ENCODE measurements at places on chromosomes 4 and X.

GRCh38 chr4:117429061-117429460 is 343.7 kb upstream of the TRAM1L1 start:
- DNase-seq = no peak

- no peak for DNase-seq
Measured at GRCh38 chr4:1615786-1616556, 68.1 kb downstream of the FAM53A start.

DNA sequence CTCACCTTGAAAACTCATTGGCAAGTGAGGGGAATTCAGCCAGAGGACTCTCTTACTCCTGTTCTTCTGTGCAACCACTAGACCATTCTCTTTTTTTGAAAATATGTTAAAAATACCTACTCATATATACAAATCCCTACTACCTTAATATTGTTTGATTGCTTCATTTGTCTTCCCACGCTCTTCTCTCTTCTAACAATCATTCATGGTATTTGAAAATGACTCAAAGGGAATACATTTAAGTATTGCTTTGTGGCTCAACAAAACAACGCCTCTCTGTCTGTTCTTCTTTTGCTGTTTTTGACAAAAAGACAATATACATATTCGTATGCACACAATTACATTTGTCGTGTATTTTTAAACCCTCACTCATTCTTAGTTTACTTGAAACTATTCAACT is 589.4 kb downstream of the ANKRD50 start:
- DNase-seq = no peak

- no peak for DNase-seq
Measured at GRCh38 chrX:99301990-99302389, 1108.1 kb downstream of the PCDH19 start.

DNA sequence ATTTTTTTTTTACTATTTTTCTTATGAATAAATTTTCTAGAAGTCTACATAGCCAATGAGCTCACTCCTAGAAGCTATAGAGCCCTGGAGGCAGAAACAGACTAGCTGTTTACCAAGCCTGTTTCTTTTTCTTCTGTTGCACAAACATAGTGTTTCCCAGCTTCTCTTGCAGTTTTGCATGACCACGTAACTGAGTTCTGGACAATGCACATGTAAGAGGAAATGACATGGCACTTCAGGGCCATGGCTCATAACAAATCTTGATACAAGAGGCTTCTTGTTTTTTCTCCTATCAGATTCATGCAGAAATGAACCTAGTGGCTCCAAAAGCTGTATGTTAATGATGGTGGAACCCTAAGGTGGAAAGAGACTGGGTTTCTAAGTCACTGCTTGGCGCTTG is 127.4 kb downstream of the ZNF330 start:
- no peak for DNase-seq

DNA sequence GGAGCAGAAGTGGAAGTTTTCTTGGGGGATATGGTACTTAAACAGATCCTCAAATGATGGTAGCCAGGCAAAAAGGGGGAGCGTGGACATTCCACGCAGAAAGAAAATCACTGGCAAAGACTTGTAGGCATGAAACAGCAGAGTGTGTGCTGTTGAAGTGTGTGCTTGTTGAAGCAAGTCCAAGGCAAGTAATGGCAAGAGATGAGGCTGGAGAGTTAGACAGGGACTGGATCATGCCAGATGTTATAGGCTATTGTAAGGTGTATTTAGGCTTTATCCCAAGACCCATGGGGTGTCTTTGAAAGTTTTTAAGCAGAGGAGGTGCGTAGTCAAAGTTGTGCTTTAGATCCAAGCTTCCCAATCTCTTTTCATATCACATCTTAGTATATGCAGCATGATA is 124.5 kb downstream of the MBNL3 start:
- no peak for DNase-seq

DNA sequence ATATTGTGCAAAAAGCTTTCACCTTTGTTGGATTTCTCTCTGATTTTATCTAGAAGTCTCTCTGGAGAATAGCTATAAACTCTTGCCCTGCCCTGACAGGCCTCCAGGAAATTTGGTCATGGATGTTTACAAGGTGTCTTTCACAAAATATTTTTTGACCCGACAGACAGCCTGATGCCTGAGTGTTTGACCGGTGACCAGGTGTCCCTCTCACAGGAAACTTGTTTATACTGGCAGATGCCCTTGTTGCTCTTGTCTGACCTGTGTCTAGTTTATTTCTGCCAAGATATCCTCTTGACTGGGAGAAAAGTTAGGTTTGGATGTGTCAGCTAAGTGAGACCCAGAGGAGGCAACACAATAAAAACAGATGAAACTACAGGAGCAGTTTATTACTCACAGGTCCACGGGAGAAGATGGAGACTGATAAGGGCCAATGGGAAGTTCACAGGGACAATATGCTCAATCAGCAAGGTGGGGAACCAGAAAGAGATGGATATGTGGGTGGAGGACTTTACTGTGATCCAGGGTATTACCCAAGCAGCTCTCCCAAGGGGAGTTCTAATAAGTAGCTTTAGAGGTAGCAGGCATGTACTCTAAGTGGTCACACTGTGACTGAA is 243.3 kb downstream of the ARAP2 start:
- no peak for DNase-seq

DNA sequence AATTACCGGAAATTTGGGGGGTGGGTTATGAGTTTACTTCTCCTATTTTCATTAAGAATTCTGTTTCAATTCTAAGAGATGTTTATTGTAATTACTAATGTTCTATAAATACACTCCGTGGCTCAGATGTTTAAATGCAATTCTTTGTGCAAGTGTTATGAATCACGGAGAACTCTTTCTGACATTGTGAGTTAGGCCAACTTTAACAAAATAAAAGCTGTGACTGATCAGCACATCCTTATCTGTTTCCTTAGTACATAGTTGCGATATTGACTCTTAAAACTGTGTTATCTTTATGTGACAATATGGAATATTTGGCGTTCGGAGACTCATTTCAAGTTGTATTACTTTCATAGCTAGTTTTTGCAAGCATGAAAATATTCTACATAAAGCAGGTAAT is 902 bp downstream of the KLHL4 start:
- no peak for DNase-seq

- no peak for DNase-seq
Measured at GRCh38 chr4:105710678-105711077, 2.1 kb downstream of the GSTCD start.

GRCh38 chr4:110344165-110344564 is 131.8 kb upstream of the ENPEP start:
- DNase-seq = no peak

DNA sequence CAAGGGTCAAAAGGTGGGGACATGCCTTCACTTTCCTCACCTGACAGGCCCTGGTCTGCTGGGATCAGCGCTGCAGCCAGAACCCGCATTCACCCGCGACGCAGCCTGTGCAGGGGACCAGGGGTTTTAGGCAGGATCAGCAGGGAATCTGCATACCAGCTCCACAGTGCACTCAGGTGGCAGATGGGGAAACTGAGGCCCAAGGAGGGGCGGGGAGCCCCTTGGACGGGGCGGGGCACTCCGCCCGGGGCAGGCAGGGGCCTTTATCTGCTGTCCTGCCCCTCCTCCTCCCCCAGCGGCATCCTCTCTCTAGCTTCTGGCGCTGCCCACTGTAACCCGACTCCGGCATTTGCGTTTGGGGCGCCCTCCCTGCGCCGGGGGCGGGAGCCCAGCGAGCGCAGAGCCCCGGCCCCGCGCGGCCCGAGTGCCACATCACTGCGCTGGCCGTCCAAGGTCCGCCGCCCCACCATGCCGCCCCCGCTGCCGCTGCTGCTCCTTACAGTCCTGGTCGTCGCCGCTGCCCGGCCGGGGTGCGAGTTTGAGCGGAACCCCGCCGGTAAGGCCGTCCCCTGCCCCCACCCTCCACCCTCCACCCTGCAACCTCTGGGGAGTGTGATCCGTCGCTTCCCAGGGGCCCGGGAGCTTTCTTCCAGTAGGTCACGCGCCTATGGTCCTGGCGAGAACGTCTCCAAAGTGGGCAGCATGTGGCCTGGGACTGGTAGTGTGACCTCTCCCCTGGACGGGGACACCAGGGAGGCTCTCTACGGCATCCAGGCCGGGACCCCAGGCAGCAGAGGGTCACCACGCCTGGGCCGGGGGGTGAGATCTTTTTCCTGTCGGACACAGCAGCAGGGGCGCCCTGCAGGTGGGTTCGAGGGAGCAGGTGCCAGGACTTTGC is at the start of gene CPZ:
CPZ (plus strand) TSS at position 400 of the 898 bp plus-strand sequence; CDS start at position 469, 69 bp downstream.
- DNase-seq = no peak

DNA sequence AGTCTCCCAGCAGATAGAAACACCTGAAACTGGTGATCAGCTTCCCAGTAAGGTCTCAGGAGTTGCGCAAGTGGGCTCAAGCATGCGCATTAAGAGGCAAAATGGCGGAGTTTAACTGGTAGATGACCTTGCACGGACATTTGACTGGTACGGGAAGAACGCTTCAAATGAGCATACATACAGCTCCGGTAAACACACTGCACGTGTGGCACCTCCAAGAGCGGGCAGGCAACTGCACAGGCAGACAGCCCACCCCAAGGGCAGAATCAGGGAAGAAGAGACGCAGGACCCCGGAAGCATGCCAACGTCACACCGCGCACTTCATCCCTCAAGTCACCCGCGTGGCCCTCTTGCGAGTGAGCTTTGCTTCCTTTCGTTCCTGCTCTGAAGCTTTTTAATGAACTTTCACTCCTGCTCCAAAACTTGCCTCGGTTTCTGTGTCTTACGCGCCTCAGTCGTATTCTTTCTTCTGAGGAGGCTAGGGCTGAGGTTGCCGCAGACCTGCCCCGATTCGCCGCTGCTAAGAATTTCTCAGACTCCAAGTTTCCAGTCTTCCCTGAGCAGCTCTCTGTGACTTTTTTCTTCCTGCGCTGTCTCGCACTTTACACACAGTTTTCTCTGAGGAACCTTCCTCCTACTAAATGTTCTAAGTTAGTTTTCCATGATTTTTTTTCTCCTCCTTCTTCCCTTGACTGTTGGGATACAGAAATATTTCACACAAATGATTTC is 180.7 kb upstream of the ZFP42 start:
- DNase-seq = no peak

- DNase-seq = no peak
Measured at GRCh38 chr4:25420931-25421330, 43.9 kb downstream of the ANAPC4 start.

- no peak for DNase-seq
Measured at GRCh38 chr4:41079881-41080560, 134.3 kb downstream of the APBB2 start.

DNA sequence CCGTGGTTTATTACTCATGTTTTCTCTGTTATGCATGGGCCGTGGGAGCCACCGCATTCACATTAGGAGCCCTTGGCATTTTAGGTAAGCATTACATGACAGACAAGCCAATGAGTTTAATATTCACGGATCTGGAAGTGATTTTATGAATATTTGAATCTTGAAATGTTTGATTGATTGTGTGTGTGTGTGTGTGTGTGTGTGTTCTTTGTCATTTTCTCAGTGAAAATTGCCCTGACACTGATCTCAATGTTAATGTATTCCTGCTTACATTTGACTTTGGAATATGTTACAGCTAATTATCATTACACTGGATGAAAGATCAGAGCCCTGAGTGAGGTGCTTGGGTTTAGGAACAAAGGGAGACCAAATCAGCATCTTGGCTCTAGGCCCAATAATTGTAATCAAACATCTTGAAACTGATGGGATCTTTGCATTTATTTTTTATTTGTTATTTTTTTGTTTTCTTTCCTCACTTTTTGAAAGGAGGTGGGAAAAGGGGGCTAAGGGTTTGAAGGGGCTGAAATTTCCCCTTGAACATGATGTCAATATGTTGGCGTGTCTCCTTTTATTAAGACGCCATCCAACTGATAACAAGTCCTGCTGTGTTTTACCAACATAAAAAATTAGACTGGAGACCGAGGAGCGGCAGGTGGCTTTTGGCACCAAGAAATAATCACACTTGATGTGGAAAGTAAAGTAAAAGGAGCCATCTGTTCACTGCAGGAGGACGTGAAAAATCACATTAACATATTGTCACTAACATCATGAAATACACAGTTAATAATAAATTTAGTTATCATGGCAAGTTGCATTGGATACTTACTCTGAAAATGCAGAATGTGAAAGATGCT is 5.2 kb upstream of the GK2 start:
- no peak for DNase-seq

DNA sequence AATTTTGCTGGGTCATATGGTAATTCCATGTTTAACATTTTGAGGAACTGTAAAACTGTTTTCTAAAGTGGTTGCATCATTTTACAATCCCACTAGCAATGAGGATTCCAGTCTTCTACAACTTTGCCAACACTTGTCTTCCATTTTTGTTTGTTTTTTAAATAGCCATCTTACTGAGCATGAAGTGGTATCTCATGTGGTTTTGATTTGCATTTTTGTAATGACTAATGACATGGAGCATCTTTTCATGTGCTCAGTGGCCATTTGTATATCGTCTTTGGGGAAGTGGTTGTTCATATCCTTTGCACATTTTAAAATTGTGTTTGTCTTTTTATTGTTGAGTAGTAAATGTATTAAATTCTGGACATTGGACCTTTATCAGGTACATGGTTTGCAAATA is 94.7 kb downstream of the TMEM131L start:
- DNase-seq = no peak

- no peak for DNase-seq
Measured at GRCh38 chr4:55604996-55605395, 13.0 kb upstream of the PDCL2 start.

DNA sequence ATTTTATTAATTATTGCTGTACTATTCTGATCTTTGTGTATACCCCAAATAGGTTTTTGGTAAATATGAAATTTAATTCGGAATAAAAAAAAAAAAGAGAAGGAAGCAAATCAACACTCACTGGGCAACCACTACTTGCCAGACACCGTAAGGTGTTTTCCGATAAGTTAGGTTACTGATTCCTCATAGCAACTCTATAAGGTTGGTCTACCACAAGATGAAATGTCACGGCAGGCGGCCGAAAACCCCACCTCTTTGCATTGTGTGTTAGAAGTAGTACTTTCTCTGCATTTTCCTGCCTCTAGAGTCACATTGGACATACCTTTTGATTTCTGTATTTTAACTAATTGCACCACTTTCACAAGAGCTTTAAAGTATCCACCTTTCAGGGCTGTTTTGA is 44.5 kb upstream of the RASGEF1B start:
- no peak for DNase-seq

DNA sequence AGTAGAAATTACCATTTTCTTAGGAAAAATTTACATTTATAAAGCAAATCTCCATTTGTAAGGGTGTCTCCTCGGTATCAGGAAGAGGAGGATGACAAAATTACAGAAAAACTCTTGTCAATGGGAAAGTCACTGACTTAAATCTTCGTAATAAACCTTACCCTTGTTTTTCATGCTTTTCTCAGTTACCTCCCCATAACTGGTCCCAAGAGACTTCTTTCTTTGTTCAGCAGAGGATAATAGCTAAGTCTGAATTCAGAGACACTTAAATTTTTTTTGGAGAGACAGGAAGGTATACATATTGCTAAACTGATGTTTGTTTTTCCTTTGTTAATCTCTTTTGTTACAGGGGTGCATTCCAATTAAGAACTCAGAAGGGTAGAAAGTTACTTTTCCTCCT is 125.5 kb upstream of the JADE1 start:
- DNase-seq = no peak

GRCh38 chrX:17922303-17922702 is 61.2 kb upstream of the RAI2 start:
- DNase-seq = no peak
